Activated CD8-positive, alpha-beta memory T cell treated with anti-CD3 and anti-CD28 coated beads for 36 hours (primary cell): ENCODE measurements at places on chromosomes 6 and 20. TPM values are rescaled to one million over a fixed set of nuclear protein-coding genes. Genes with fewer than 3 reads are reported as not detected.

The PLA2G7 gene
- not detected for total RNA-seq

The BACH2 gene
- 55.6 TPM for total RNA-seq

The RSPO3 gene
- not detected for total RNA-seq

The KCNQ5 gene
- 12.3 TPM for total RNA-seq

The ADTRP gene
- total RNA-seq, result 4.2 TPM

The SAMD3 gene
- total RNA-seq, result 4.7 TPM

The RNF144B gene
- total RNA-seq, result 0.61 TPM

The USP49 gene
- 5.8 TPM for total RNA-seq

The NINL gene
- 1.6 TPM for total RNA-seq

The BTBD3 gene
- total RNA-seq, result 1.4 TPM

The TAAR8 gene
- total RNA-seq, result not detected
